GF-D8 (cell line): ENCODE measurements at places on chromosomes 6 and 20.

DNA sequence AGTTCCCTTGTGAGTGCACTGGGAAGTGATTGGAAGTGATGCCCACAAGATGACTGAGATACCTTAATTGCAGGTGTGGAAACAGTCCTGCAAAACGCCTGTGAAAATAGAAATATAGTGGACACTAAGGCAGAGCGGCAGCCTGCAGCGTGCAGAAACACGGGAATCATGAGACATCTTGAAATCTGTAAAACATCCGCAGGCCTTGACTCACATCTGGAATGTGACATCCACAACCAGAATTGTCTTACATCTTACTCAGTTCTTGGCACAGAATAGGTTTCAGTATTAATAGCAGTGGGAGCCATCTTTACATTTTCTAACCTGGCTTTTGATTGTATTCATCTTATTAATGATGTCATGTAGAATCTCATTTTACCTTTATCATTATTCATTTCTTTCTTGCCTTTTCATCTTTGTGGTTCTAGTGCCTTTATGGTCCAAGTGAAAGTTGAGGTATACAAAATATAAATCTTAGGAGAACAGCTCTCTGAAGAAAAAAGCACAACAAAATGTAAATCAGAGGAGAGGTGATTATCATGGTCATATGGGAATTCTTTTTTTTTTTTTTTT is 44.6 kb downstream of the CDYL start:
- no peak for DNase-seq

- no peak for DNase-seq
These were observed 65.2 kb downstream of the TRAM2 start for GRCh38 chr6:52511572-52512151.

GRCh38 chr6:147216915-147217314 is 12.7 kb downstream of the STXBP5 start:
- DNase-seq, result no peak

DNA sequence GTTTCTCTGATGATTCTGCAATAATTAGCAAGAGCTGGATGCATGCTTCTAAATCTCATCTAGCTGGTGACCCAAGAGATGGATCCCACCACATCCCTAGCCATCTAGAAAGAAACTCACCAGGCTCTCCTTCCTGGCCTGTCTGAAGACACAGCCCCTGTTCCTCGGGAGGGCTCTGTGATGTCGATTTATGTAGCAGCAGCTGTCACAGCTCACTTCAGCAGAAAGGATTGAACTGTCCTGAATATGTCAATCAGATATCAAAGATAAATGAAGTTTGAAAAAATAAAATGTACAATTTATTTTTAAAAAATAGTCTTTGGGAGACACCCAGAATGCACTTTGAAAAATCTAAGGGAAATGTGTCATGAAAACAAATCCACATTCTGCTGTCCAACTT is 67.3 kb upstream of the TSHZ2 start:
- DNase-seq, result no peak

- DNase-seq, result no peak
These were observed 532.5 kb downstream of the KIF16B start for GRCh38 chr20:16040742-16041141.

DNA sequence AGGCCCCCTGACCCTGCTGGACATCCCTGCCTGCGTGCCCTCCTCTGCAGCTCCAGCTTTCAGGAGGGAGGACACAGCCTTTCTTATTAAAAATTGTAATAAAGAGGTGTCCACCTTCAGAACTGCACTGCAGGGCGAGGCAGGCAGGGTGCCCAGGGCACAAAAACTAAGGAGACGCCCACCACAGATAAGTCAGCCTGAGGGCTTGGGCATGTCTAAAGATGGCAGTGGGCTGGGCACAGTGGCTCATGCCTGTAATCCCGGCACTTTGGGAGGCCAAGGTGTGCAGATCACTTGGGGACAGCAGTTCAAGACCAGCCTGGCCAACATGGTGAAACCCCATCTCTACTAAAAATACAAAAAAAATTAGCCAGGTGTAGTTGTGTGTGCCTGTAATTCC is 7.0 kb upstream of the C20orf144 start:
- no peak for DNase-seq

GRCh38 chr6:148501178-148501590 is 158.5 kb downstream of the SASH1 start:
- no peak for DNase-seq

DNA sequence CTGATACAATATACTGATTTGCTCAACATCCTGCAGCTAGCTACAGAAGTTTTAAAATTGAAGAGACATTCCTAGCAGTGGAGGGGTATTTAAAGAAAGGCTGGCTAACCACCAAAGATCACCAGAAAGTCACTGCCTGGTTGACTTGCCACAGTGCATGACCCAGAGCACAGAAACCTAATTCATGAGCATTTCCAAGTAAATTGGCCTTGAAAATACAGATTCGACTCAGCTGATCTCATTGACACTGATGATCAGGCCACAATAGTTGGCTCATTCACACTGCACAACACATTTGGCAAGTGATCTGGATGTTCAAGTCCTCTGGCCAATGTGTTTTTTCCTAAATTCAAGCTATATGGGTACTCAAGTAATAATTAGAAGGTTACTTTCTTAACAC is 13.3 kb upstream of the TDRD6 start:
- DNase-seq, result no peak

DNA sequence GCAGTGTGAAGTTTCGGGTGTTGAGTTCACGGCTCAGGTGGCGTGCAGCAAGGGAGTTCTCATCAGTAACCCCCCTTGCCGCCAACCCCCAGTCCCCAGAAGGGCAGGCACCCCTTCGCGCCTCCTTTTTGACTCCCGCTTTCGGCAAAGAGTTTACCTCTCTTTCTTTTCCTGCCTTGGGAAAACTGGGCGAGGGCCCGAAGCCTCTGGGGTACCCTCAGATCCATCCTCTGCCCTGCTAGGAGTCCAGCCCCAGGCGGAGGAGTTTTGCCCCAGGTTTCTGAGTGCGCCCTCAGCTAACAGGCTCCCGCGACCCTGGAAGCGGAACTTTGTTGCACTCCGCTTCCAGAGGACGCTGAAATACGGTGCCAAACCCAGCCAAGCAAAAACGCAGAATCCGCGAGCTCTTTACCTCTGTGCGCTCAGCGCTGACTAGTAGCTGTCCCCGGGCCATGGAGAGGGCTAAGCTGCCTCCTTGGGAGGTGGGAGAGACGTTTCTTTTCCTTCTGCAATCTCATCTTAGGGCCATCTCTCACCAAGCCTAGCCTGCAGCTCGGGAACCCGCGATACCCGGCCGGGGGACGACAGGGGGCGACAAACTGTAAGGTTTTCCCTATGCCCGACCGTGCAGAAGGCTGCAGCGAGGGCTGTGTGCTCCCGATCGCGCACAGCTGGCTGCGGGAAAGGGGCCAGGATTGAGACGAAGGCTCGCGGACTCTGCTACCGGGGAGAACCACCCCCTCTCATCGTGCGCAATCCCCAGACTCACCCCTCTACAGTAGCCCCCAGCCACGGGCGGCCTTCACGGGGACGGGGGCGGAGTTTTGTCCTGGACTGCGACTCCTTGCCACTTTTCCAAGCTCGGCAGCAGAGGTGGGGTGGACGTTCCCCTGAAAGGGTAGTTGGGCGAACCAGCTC is 2.7 kb upstream of the PAX1 start:
- no peak for DNase-seq

DNA sequence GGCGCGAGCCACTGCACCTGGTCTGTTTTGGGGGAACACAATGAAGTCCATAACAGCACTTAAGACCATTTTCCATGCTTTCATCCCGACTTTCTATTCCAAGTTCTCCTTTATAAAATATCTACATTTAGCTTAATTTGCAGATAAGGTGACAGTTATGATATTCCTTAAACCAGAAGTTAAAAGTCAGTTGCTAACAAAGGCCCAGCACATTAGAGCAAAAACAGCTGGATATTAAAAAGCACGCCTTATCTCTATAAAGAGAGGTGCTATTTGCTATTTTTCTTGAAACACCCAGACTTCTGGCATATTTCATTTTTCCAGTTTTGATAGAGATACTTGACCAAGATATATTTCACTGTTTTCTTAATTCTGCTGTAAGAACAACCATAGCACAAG is 15.8 kb downstream of the OR2B2 start:
- no peak for DNase-seq

GRCh38 chr20:13420625-13421024 is 199.6 kb downstream of the ISM1 start:
- DNase-seq, result no peak

DNA sequence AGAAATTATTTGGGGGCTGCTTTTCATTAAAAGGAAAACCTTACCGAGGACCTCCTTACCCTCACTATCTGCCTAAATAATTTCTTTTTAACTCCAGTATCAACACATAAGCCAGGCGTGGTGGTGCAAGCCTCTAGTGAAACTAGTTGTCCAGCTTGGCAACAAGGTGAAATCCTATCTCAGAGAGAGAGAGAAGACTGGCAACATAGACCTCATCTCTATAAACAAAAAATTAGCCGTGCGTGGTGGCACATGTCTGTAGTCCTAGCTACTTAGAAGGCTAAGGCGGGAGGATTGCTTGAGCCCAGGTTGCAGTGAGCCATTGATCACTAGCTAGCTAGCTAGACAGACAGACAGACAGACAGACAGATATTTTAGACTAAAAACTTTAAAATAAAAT is 92.5 kb downstream of the ARMC2 start:
- DNase-seq, result no peak

GRCh38 chr6:92109956-92110355 is 1309.4 kb downstream of the EPHA7 start:
- no peak for DNase-seq

DNA sequence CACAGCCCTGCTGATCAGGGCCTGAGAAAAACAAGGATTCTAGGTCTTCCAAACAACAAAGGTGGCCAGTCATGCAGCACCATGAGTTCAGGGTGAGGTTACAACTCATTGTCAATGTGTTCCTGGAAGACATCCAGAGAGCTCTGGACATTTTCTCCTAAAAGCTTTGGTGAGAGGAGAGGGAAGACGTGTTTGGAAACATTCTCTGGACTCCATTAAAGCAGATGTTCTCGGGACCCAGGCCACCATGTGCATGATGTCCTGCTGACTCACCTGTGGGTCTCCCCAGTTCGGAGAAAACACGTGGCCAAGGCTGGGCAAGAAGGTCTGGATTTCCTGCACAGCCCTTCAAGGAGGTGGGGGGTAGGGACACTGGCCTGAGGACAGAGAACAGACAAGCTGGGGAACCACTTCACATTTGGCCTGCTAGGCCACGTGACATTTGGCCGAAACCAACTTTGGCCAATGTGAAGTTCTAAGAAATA is 61.6 kb downstream of the KCNB1 start:
- no peak for DNase-seq

DNA sequence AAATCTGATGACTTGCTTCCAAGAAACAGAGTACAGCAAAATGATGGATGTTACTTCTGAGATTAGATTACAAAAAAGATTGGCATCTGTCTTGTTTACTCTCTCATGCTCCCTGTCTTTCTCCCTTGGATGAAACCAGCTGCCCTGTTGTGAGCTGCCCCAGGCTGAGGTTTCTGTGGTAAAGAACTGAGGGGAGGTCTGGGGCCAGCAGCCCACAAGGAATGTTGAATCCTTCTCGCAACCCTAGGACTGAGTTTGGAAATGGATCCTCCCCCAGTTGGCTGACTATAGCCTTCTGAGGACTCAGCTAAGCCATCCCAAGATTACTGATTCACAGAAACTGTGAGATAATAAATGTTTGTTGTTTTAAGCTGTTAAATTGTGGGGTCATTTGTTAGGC is 5.6 kb upstream of the HECA start:
- no peak for DNase-seq

GRCh38 chr6:140355476-140355875 is 981.0 kb upstream of the CITED2 start:
- no peak for DNase-seq

DNA sequence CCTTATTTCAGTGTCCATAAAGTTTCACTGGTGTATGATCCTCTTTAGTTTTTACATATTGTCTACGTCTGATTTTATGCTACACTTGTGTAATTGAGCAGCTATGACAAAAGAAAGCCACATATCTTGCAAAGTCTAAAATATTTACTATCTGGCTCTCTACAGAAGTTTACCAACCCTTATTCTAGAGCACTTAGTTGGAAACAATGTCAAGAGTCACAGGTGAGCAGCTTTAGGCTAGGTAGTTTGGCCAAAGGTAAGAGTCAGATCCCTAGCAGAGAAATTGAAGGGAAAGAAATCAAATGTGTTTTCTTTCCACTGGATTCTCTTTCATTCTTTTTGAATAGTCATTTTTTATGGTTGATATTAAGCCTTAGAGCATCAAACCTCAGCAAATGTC is 34.7 kb upstream of the STXBP5 start:
- no peak for DNase-seq

DNA sequence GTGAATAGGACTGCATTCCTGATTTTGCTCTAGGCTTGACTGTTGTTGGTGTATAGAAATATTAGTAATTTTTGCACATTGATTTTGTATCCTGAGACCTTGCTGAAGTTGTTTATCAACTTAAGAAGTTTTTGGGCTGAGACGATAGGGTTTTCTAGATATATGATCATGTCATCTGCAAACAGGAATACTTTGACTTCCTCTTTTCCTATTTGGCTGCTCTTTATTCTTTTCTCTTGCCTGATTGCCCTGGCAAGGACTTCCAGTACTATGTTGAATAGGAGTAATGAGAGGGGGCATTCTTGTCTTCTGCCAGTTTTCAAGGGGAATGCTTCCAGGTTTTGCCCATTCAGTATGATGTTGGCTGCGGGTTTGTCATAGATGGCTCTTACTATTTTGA is 13.4 kb downstream of the HLA-DOB start:
- no peak for DNase-seq

DNA sequence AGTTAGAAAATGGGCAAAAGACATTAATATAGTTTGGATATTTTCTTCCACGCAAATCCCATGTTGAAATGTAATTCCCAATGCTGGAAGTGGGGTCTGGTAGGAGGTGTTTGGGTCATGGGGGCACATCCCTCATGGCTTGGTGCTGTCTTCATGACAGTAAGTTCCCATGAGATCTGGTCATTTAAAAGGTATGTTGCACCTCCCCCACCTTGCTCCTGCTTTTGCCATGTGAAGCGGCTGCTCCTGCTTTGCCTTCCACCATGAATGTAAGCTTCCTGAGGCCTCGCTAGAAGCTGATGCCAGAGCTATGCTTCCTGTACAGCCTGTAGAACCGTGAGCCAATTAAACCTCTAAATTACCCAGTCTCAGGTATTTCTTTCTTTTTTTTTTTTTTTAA is 16.3 kb upstream of the TMEM14A start:
- DNase-seq, result no peak

GRCh38 chr20:39946931-39947330 is 742.1 kb downstream of the MAFB start:
- no peak for DNase-seq

DNA sequence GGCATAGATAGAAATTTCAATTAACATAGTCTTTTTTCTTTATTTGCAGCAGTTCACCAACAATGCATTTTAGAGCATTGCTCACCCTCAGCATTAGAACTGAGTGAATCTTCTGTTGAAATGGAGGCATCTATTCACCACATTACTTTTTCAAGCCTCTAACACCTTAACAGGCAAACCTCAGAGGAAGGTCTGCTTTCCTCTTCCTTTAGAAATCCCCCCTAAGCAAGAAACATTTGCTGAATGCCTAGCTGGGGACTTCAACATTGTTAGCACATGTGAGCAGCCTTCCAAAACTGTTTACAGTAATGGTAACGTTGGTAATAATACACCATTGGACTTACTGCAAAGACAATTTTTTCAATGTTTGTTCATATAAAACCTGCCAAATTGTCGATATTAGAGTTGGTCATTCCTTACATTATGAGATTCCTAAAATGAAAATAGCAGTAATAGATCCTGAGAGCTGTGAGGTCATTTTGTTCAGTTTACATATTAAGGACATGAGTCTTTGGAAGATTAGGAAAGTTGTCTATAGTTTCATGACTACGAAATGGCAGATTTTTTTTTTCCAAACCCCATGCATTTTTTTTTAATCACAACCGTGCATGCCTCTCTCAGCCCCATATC is 20.6 kb upstream of the AKIRIN2 start:
- no peak for DNase-seq

GRCh38 chr6:81625216-81625615 is 127.3 kb downstream of the TENT5A start:
- DNase-seq, result no peak
